ENCODE measurements at places on chromosomes 16 and 17.
A peak's percentile ranks its signal among the peaks of the same experiment; 100 is the strongest.

DNA sequence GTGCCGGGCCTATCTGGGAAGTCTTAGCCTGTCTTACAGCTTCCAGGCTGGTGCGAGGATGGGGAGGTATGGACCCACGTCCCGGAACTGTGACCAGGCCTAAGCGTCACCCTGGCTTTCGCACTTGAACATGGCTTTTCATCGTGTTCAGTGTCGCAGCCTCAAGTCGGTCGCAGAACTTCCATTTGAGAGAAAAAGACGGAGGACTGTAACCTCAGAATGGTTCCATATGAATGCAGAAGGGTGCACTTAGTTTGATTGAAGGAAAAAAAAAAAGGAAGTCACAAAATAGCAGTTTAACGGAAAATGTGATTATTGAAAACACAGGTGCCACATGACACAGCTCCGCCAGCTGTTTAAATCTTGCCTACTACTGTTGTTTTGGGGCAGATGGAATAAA lies 30.2 kb upstream of the JPT2 start:
- no peak for DNase-seq

- peak; percentile 88 for DNase-seq
Measured at GRCh38 chr17:39209317-39210092, 9.4 kb downstream of the RPL19 start.

DNA sequence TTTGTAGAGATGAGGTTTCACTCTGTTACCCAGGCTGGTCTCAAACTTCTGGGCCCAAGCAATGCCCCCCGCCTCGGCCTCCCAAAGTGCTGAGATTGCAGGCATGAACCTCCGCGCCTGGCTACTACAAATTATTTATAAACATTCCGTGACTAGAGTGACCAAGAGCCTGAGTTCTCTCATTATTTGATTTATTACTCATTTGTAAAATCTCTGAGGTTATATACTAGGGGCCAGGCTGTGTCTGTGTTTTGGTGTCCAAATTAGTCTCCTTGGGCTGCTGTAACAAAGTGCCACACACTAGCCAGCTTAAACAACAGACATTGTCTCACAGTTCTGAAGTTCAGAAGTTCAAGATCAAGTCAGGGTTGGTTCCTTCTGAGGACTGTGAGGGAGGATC lies 70.8 kb upstream of the ELAC2 start:
- no peak for DNase-seq

DNA sequence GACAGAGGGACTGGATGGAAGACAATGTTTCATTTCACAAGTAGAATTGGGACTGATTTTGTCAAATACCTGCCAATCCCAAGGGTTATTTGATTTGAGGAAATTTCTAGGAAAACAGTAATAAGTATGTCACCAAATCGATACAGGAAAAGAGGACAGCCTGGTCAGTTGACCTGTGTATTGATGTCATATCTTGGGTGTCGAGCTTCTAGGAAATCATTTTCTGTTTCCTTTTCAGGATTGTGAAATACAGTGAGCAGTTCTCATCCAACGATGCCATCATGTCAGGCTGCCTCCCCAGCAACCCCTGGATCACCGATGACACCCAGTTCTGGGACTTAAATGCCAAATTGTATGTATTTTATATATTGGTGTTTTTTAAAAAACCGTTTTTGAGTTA lies 56.1 kb downstream of the RGS9 start:
- no peak for DNase-seq

- DNase-seq: no peak
Measured at GRCh38 chr16:5781436-5781835, 683.8 kb upstream of the EEF2KMT start.

GRCh38 chr16:57677622-57678369 lies 9.7 kb downstream of the ADGRG3 start:
- DNase-seq: no peak

DNA sequence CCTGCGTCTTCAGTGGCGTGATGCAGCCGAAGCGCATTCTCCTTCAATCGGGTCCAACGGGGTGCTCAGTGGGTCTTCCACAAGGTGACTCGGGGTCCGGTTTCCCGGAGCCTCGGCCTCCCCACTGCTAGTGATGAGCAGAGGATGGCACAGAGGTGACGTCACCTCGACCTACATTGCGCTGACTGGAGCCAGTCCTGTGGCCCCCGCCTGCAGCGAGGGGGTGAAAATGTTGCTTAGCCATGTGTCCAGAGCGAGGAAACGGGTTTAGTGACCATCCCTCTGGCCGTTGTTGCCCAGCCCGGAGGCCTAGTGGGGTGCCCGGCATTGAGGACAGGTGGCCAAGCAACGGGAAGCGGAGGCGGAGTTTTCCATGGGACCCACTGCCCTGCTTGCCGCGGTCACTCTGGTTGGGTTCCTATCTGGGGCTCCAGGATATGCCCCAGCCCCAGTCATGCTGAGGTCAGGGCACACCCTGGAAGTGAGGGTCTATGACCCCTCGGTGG lies 190.6 kb upstream of the CIBAR2 start:
- DNase-seq: no peak

- DNase-seq: peak; percentile 91
Measured at GRCh38 chr17:18184143-18185031, 759 bp downstream of the ALKBH5 start.

DNA sequence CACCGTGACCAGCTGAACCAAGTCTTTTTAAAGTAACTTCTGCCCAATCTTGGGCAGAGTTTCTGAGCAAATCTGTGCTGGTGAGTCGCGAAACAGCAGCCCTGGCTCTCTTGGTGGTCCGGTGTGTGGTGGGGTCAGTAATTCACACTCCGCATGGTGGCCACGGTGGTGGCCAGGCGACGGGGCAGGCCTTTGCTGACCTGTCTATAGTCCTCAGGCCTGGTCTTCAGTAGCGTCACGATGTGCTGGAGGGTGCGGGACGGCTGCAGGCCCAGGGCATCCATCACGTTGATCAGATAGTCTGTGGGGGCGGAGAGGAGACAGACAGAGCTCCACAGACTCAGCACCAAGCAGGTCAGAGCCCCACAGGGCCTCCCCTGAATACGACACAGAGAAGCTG lies 64.2 kb downstream of the COG7 start:
- DNase-seq: no peak

DNA sequence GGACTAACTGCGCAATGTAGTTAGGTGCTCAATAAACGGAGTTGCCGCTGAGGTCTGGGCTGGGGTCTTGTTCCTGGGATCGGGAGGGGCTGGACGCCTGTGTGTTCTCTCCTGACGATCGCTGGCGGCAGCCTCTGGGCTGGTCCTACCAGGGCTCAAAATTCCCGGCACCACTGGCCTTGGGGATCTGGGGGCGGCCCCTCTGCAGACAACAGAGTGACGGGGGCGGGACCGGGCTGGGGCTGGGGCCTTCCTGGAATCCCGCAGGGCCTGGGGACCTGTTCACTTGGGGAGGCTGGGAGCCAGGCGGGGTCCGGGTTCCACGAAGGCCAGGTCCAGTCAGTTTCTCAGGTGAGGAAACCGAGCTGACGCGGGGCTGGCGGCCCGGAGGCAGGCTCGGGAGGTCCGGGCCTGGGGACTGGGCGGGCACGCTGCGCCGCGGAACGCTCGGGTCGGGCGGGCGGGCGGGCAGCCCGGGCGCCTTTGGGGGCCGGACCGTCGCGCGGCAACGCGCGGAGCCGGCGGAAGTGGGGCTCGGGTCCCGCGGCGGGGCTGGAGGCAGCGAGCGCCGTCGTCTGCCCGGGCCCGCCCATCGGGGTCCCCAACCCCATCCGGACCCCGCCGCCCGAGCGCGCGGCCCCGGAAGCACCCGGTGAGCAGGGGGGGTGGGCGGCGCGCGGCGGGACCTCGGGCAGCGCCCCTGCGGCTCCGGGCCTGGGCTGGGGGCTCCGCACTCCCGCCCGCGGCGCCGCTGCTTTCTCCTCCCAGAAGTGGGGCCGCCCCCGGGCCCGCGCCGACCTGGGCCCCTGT lies at the start of gene PIGQ:
Gene PIGQ (plus strand): TSS at position 524 of the 810 bp plus-strand sequence. CDS start 4,107 bp downstream, outside the sequence.
- peak; percentile 91 for DNase-seq

DNA sequence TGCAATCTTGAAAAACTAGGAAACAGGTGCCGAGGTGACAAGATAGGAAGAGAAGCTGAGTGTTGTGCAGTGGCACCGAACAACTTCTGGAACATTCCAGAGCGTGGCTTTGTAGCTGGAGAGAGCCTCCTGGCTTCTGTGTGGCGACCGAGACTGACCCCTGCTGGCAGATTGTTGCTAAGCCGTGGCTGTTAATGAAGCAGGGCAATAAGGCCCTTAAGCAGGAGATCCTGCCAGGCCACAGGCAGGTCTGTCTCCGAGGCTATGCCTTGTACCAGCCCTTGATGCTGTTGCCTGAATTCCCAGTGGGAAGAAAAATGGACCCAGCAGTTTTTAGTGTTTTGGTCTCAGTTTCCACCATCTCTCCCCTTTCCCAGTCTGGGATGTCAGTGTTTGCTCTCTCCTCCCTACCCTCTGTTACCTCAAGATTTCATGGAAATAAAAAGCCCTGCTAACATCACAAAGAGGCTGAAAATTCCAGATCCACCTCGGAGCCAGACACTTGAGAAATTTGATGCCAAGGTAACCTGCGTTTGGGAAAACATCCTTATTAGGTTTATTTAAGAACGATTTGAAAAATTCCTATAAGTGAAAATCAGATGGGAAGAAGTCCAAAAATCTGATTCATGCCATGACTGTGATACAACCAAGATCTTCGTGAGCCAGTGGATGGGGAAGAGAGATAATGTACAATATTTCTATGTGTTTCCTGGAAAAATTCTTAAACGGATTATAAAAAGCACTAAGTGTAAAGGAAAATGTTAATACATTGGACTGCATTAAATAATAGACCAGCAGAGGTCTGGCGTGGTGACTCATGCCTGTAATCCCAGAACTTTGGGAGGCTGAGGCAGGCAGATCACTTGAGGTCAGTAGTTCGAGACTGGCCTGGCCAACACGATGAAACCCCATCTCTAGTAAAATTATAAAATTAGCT lies 265.1 kb downstream of the PRKCA start:
- DNase-seq: peak; percentile 93

DNA sequence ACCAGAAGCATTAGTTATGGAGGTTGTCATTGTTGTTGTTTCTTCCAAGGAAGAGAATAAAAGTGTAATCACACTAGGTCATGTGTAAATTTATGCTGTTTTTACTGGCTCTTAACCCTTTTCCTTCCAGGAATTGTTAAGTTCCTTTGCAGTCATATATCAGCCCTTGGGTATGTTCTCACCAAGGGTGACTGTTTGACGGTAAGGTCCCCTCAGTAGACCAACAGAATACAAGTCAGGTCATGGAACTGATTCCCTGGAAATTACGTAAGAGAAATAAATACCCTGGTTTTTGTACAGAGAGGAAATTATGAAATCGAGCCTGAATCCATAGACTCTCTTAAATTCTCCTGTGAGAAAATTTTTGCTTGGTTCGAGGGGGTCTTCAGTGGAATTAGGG lies 11.2 kb upstream of the KCNJ2 start:
- no peak for DNase-seq

DNA sequence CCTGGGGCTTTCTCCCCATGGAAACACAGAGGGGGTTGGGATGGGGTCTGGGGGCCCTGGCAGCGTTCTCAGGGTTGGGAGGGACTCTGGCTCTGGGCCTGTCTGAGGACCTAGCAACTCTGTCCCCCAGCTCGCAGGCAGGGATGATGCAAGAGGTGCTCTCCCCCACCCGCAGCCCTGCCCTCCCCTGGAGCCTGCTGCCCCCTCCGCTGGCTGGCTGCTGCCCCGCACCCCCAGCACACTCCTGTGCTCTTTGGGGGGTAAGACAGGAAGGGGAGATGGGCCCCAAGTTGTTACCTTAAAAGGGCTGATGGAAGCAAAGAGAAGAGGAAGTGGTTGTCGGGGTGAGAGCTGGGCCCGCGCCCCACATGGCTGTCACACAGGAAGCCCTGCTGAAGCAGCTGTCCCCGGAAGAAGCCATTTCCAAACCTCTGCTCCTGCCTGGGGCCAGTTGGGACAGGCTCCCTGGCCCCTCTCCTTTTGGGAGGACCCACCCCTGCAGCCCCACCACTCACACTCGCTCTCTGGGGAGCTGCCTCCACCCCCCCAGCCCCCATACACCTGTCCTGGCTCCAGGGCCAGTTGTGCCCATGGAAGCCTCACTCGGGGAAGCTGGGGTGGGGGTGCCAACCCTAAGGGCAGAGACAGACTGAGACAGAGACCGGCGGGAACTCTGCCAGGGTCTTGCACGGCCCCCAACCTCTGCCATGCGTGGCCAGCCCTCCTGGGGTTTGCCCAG lies 2.5 kb downstream of the CORO1A start:
- peak; percentile 95 for DNase-seq

GRCh38 chr17:39235555-39236449 lies 10.1 kb upstream of the STAC2 start:
- peak; percentile 87 for DNase-seq
